ENCODE measurements at places on chromosomes 3 and 15. TPM values are rescaled to one million over a fixed set of nuclear protein-coding genes. Genes with fewer than 3 reads are reported as not detected.

DNA sequence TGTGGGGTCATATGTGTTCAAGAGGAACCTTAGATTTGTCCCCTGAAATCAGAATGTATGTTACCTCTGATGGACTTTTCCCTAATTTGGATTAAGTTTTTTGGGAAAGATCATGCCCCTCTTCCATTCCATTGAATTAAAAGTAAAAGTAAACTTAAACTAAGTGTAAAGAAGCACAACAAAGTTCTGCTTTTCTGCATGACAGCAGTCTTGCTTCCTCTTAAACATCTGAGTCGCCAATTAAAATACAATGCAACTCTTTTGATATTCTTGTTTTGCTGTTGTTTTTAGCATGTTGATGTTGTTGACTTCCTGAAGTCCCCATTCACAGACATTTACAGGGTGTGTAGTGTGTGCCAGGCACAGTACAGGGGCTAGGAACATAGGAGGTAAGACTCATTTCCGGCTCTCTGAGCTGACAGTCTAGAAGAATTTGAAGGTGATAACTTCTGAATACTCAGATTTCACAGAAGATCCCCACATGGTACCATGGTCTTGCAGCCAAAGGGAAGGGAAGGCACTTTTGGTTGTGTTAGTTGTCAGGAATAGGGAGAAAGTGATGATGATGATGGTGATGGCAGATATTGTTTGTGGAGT lies 45.0 kb downstream of the USP13 start:
- H3K4me3 ChIP-seq, result no peak overlapping the region
- no peaks in the 10 kb centered on the region for H3K27me3 ChIP-seq
- no peaks in the 10 kb centered on the region for H3K36me3 ChIP-seq

- no peak overlapping the region for H3K27ac ChIP-seq
- H3K36me3 ChIP-seq, result peaks cover 29% of the 10 kb centered on the region
- H3K27me3 ChIP-seq, result no peaks in the 10 kb centered on the region
- H3K4me3 ChIP-seq, result no peak overlapping the region
Measured at GRCh38 chr3:45942051-45942825, 1.0 kb upstream of the CXCR6 start.

Gene TF
- 1.1 TPM for total RNA-seq

DNA sequence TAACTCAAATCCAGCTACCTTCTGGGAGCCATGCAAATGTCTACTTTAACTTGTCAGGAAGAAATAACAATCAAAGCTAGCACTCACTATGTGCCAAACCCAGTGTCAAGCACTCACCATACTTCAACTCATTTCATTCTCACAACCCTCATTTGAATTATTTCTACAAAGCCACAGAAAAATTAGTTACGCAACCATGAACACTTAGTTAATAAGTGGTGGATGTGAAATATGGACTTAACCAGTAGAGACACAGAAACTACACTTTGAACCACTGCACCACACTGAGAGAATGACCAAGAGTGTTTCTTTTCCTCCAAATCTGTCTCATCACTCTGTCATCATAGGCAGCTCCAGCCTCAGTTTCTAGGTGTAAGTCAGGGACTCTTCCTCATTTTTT lies 91.0 kb upstream of the MBNL1 start:
- H3K4me3 ChIP-seq, result no peak overlapping the region
- no peaks in the 10 kb centered on the region for H3K36me3 ChIP-seq
- no peak overlapping the region for H3K27ac ChIP-seq
- no peak for DNase-seq

Gene TTC23
- 19.9 TPM for total RNA-seq

Gene CYFIP1
- total RNA-seq, result 69.8 TPM

- H3K4me1 ChIP-seq, result no peaks in the 10 kb centered on the region
- no peak overlapping the region for H3K4me3 ChIP-seq
Measured at GRCh38 chr3:124451630-124452317, 278.5 kb upstream of the UMPS start.
